Stimulated activated CD8-positive, alpha-beta memory T cell treated with anti-CD3 and anti-CD28 coated beads, Interleukin-2, amount 100 ng/mL, for 1 hour (primary cell): ENCODE measurements at places on chromosomes 1 and 21.

DNA sequence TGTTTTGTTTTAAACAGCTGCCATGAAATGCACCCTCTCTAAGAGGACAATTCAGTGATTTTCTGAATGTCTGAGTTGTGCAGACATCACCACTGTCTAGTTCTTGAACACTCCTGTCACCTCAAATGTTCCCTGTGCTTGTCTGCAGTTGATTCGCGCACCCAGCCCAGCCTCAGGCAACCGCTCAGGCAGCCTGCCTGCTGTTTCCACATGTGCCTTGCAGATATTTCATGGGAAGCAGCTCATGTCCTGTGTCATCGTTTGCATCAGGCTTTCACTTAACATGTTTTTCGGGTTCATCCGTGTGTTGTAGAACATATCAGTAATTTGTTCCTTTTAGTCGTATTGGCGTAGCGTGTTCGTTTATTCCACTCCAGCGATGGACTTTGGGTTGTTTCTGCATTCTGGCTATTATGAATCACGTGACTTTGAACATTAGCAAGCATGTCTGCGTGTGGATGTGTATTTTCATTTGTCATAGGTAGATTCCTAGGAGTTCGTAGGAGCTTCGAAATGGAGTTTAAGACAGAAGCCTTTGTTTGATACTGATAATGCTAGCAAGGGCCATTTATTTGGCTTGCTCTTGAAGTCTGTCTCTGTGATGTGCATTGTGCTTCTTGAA lies 12.1 kb downstream of the ADARB1 start:
- no peak for DNase-seq

DNA sequence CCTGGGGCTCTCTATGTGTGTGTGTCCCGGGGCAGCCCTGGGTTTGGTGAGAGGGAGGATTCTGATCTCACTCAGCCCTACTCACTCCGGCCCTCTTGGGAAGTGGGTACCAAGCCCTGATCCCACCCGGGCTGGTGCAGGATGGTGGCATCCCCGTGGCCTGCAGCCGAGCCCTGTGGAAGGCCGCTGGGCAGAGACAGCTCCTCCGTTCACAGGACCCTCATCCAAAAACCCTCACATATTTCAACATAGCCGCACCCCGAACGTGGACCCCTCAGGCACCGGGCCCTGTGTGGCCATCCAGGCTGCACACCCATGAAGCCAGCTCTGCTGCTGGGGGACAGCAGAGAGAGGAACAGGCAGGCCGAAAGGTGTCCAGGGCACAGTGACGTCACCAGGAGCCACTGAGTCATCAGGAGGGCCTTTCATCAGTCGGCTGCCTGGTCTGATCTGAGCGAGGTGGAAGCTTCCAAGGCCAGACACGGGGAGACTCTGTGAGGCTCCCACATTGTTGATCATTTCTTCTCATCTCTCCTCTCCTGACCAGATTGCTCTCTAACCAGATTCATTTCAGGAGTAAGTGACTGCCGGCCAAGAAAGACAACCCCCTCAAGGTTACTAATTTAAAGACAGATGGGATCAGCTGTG lies 16.2 kb upstream of the GPR157 start:
- DNase-seq: no peak

- DNase-seq: no peak
Observed at GRCh38 chr1:212698467-212699103, 1.1 kb downstream of the BATF3 start.

DNA sequence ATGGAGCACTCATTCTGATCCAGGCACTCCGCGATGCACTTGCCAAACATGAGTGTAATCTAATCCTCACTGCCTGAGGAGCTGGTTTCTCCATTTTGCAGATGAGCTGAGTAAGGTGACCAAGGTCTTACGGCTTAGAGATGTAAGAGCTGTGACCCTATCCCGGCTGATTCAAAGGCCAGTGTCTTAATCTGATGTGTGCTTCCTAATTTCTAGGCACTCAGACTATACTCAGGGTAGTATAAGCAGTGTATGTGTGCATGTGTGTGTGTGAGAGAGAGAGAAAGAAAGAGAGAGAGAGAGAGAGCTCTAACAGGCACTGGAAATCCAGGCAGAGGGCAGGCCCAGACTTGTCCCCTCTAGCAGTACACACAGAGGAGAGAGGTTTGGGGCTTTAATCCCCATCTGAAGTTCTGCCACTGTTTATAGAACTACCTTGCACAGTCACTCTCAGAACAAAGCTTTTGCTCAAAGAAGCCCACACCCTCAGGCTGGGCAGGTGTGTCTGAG lies 188.2 kb downstream of the ZBTB18 start:
- DNase-seq: no peak
